Stimulated activated CD4-positive, alpha-beta T cell treated with anti-CD3 and anti-CD28 coated beads, TNF-alpha, amount 100 ng/mL, for 1 hour (primary cell): ENCODE measurements at places on chromosomes 1 and 21.

- no peak for DNase-seq
Measured at GRCh38 chr1:41875487-41875886, 43.2 kb downstream of the HIVEP3 start.

- DNase-seq = no peak
Measured at GRCh38 chr1:183896466-183897048, 91.6 kb downstream of the RGL1 start.

DNA sequence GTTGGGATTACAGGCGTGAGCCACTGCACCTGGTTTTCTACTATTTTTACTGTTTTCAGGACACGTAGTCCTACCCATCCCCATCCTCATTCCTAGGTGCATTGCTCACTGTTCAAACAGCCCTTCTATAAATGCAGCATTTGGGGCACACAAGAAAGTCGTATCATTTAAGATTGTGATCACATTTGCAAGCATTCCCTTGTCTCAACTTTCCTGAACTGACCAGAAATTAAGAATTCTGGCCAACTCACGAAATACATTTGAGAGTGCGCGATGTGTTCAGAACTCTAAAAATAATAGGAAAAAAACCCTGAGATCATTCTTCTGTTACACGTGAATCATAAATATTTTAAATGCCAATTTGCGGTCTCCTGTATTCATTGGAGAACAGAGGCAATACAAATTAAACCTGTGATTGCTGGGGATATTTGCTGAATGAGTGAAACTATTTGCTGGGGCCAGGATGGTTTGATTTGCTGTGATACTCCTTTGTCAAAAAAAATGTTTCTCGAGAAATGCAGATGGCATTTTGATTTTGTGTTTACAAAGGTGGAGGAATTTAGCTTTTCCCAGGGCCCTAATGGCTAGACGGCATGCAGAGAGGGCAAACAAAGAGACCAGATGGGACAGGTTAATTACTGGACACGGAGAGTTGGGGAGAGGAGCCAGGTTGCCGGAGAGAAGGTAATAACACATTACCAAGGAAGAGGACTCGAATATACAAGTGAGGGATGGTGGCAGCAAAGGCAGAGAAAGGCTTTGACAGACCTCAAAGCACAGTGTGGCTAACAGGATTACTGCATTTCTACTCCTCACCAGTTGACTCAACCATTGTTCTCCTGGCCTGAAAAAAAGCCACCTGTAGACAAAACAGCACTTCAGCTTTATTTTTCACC lies 38.4 kb downstream of the STPG1 start:
- no peak for DNase-seq

DNA sequence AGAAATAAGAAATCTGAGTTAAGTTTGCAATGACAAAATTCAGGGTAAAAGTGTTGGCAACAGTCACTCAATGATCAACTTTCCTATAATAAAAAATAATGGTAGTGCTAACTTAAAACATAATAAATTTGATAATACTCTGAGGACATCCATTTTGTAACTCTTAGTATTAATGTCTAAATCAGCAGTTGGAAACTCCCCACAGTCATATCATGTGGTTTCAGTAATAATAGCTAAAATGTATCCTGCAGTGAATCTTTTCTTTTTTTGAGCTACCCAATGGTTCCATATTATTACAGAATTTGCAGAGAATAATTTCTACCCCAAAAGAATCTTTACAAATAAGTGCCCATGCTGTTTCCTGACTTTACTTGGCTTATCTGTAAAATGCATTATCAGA lies 286.7 kb downstream of the PTPRC start:
- no peak for DNase-seq

DNA sequence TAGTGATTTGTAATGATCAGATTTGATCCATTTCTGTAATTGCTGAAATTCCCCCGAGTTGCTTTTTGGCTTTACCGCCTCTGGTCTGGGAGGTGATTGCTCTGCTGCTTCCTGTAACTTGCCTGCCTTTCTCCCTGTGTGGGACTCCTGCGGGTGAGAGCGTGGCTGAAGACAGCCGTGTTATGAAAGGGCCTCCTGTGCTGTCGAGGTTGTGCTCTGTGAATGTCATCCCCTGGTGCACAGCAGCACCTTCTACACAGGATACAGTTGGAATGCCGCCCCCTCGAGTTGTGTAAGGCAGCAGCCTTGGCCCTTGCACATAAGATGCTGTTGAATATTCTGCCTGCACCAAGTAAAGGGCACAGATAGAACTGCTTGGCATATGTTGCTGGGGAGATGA lies 5.9 kb downstream of the SOD1 start:
- DNase-seq = no peak

- DNase-seq = peak; percentile 34
Measured at GRCh38 chr1:57307392-57308170, 116.3 kb downstream of the DAB1 start.

- no peak for DNase-seq
Measured at GRCh38 chr1:17067465-17068240, 13.8 kb upstream of the SDHB start.

GRCh38 chr1:207156095-207156494 lies 52.1 kb downstream of the C4BPA start:
- DNase-seq = no peak

- DNase-seq = no peak
Measured at GRCh38 chr1:97038410-97038809, 316.8 kb downstream of the PTBP2 start.
